ENCODE measurements at places on chromosomes 11 and 22.
A peak's percentile ranks its signal among the peaks of the same experiment; 100 is the strongest.

DNA sequence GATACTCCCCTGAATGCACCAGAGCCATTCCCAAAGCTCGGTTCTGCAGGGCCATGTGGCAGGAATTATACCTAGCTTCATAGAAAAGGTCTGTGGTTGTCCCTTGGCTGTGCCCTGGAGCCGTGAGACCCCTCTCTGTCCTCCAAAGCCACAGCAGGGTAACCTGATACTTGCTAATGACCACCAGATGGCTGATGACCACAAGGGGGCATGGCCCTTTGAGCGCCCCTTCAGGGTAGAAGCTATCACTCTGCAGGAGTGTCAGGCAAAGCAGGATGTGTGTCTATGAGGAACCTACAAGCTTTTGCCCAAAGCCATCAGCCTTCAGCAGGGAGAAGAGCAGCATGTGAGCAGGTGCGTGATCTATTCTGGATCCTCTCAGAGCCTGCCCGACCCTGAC is 95.3 kb downstream of the NTM start:
- DNase-seq = peak; percentile 32

- no peak for DNase-seq
Measured at GRCh38 chr11:72918851-72919250, 104.6 kb downstream of the ATG16L2 start.

DNA sequence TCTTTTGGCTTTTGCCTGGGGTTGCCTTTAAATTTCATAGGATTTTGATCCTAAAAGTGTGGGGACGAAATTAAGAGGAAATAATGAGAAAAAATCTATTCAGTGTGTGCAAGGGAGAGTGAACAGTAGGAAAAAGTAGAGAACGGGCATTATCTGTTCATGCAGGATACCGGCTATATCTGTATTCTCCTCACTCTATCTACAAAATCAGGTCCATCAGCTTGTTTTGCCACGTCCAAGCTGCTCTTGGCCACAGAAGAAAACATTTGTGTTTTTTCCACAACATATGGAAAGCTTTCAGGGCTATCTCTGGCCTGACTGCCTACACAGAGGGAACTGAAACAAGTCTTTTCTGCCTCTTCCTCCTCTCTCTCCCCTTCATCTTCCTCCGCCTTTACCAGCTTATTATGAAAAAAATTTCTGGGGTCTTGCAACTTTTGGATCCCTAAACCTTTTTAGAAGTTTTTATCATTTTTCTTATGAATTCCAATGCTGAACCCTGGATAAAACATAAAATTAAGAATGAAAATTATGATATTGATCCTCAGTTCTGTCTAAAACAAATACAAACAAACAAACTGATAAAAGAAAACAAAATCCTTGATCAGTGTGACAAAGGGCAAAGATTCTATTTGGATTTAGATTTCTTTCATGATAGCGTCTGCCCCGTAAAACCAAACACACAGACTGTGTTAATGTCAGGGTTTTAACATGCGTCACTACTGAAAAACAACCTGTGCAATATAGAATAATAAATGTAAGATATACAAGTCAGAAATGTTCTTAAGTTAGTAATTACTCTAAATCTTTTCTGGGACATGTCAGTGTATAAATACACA is 219.7 kb downstream of the CNTN5 start:
- no peak for DNase-seq

- DNase-seq = peak; percentile 69
Measured at GRCh38 chr22:20155330-20156041, 4.6 kb upstream of the CCDC188 start.

- DNase-seq = no peak
Measured at GRCh38 chr11:8258289-8258688, 5.4 kb downstream of the LMO1 start.

GRCh38 chr11:126162306-126163030 is 49.0 kb downstream of the RPUSD4 start:
- no peak for DNase-seq

GRCh38 chr22:46069521-46070214 is 80.7 kb upstream of the PPARA start:
- no peak for DNase-seq

DNA sequence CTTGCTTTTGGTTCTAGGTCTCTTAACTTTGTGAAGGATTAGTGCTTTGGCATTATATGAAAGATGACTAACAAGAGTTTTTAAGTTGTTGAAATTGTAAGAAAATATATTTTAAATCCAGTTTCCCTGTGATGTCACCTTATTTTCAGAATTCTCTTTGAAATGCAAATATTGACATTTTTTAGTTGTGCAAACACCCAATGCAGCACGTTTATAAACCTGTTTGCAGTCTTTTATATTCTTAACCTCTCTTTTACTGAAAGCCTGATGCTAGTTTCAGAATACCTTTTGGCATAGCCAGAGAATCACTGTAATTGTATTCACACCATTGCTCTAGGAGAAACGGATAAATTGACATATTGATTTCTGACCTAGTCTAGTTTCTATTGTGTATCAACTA is 42.8 kb upstream of the SLC37A2 start:
- DNase-seq = no peak

GRCh38 chr11:121887569-121887968 is 228.4 kb downstream of the BLID start:
- DNase-seq = peak; percentile 3

DNA sequence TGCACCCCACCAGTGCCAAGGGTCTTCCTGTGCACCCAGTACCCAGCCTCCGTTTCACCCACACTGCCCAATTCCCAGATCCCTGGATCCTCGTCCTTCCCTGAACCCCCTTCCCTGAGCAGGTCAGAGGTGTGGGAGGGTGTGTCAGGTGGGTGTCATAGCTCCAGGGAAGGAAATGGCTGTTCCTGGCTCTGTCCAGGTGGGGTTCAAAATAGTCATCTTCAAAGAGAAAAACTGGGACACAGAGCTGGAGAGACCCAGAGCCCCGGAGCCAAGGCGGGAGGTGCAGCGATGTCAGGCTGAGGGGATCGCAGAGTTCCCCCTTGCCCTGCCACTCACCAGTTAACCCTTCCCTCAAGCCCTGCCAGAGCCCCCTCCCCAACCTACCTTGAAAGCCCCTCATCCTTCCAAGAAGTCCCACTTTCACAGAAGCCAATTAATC is 698 bp downstream of the C1QTNF4 start:
- DNase-seq = no peak

GRCh38 chr11:18774801-18775200 is 16.8 kb downstream of the PTPN5 start:
- no peak for DNase-seq

DNA sequence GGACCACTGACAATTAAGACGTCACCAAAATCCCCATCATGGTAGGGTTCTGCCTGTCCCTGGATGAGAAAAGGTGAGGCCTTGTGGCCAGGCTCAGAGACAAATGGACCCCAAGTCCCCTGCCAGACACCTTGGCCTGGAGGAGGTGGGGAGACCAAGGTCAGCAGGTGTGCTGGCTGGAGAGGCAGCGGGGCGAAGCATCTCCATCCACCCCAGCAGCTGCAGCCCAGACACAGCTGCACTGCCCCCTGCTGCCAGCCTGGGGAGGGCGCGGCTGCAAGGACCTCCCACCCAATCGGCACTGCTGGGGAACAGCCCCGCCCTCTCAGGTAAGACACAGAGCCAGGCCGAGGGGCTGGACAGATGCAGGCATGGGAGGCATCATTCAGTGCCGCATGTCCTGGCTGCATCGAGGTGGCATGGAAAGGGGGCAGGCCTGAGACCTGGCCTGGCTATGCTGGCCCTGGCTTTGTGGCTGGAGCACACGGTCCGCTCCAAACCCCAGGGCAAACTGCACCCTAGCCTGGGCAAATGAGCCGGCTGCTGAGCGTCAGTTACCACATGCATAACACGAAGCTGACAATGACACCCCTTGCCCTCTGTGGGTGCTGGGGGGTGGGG is 12.2 kb upstream of the MFNG start:
- peak; percentile 47 for DNase-seq

DNA sequence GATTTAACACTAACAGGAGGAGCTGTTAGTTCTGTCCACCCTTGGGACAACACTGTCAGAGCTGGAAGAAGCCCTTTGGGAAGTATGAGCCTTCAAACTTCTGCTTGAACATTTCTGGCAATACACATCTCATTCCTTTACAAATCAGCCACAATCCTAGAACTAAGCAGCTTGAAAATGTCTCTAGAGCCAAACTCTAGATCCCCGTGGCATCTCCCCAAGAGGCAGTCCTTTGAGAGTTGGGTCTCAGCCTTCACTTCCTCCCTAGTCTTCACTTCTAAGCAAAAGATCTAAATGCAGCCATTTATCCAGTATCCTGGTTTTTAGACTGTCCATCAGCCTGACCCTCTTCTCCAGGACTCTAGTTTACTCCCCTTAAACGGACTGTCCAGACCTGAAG is 26.9 kb downstream of the ARFGAP2 start:
- DNase-seq = no peak

DNA sequence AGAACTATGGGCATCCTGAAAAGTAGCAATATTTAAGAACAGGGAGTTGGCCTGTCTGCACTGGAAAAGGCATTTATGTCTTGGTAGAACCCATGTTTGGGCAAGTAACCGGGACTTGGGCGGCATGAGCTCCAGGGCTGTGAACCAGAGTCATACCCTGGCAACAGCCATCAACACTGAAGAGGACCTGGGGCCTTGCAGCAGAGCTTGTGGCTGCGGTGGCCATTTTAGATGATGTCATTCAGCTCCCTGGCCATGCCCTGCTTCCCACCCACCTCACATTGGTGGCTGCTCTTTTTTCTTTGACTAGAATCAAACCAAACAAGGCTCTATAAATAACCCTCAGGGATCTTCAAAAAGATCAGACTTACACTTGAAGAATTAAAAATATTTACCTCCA is 26.6 kb downstream of the EHF start:
- DNase-seq = no peak

DNA sequence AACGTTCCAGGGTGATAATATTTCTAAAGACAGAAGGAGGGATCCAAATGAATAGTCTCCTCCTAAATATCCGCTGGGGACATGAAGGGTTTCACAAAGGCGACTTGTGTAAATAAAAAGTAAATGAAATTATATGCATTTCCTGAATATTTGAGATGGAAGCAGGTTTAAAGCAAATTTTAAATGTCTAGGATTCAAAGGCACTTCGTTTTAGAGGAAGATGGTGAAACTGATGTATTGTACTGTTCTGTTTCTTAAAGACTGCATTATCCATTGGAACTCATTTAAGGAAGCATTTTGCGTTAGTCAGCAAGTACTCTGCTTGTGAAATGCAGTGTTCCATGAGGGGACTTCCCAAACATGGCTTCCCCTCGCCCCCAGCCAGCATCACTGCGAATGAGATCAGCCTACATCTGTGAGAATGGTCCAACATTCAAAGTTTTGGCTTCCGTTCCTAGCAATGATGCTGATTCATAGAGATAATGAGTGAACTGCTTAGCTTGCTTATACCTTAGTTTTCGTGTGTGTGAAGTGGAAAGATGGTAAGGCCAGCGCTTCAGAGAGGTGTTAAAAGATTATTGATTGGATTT is 1.5 kb downstream of the RAB39A start:
- no peak for DNase-seq

GRCh38 chr22:42177891-42178336 is 47.3 kb upstream of the CYP2D6 start:
- no peak for DNase-seq

- DNase-seq = no peak
Measured at GRCh38 chr11:33638608-33639007, 62.0 kb downstream of the C11orf91 start.

- DNase-seq = no peak
Measured at GRCh38 chr11:70399681-70400112, 1.4 kb downstream of the CTTN start.

DNA sequence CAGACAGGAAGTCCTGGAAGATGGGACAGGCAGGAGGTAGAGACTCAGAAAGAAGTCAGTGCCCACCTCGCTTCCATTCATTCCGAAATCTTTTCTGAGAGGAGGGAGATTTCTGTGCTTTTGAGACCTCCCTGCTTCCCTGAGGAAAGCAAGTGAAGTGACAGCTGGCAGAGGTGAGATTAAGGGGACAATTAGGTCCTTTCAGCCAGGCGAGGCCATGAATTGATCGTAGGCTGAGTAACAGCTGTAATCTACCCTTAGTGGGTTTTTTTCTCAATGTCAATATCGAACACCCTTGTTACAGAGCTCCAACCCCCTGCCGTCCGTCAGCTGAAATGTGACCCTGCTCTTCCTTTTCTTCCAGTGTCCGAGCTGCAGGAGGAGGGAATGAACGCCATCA is 96.0 kb downstream of the PARVA start:
- no peak for DNase-seq

GRCh38 chr11:14677146-14677545 is 33.5 kb downstream of the PDE3B start:
- DNase-seq = no peak

- no peak for DNase-seq
Measured at GRCh38 chr11:4095509-4096230, 1.1 kb downstream of the RRM1 start.

GRCh38 chr11:77444261-77444660 is 29.6 kb downstream of the PAK1 start:
- no peak for DNase-seq

GRCh38 chr11:65555693-65556231 is 2.4 kb downstream of the LTBP3 start:
- DNase-seq = no peak

All from neural crest cell (in vitro differentiated cells).